ENCODE measurements at places on chromosomes 3 and 15.

- DNase-seq, result no peak
Observed at GRCh38 chr3:57130571-57131209, 34.5 kb downstream of the IL17RD start.

DNA sequence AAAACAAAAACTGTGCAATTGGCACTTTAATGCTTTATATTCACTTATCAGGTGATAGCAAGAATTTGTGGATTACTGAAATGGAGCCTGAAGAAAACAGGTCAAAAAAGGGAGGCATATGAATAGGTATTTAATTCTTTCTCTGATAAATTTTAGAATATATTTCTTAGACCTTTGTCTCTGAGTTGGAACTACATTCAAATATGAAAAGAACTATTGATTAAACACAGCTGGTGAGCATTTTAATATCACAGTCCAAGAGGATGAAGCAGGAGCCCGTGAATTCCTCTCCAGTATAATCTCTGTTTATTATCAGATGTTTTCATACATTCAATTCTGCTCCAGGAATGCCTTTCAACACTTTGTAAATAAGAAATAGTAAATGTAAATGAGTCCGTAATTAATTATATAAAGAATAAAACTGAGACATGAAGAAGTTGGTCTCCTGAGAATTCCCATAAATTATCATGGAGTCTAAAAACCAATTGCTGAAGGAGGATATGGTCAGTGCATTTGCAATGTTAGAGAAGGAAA lies 86.3 kb upstream of the ARHGEF26 start:
- no peak for DNase-seq

GRCh38 chr3:56005196-56005805 lies 463.0 kb downstream of the ERC2 start:
- peak; percentile 11 for DNase-seq

DNA sequence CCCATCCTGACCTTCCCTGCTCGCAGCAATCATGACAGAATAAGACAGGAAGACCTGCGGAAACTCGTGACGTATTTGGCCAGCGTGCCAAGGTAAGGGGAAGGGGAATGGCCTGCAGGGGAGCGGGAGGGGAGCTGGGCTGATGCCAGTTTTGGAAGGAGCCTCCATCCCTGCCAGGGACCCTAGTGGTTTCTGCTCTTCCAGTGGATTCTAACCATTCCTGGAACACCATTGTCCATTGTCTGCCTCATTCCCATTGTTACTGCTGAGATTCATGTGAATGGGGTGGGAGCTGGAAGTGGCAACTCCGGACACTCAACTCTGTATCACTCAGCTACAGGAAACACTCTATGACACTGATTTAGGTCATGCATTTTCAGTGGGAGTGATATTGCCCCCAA lies 242.9 kb upstream of the ROPN1 start:
- DNase-seq, result no peak

DNA sequence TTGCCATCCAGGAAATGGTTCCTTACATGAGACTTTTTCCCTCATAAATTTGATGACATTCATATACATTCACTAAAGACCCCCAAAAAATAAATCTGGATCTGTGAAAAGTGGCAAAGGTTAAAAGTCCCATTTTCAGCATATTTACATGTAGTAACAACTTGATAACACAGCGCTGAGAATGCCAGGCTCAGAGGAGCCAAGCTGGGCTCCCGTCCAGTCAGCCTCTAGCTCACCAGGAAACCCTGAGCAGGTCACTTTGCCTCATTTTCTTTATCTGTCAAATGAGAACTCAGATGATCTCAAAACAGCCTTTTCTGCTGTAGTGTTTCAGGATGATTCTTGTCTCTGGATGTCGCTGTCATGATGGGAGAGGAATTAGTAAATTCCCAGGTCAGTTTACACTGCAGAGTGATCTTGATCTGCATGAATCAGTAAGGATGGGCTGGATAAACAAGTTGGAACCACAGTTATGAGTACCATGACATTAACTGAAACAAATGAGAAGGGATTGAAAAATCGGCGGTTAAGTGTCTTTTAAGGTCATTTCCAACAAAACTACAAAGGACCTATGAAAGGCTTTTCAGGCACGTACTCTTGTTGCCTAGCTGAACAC lies 82.8 kb downstream of the PPARG start:
- no peak for DNase-seq

DNA sequence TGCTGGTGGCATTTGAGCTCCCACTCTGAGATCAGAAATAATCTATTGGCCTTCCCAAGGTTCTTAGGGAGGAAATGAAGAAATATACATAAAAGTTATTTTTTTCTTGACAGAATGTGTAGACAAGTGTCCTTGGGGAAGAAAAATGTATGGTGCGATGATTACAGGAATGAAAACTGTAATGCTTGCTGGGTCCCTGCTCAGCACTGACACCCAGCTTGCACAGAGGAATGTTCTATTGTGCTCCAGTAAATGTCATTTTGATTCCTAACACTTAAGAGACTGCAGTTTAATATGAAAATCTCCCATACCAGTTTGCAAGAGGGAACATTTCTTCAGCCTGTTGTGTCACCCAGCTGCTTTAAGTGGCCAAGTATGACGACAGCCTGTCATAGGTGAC lies 271.3 kb upstream of the TPM1 start:
- DNase-seq, result no peak
